ENCODE measurements at places on chromosomes 1 and 21.

DNA sequence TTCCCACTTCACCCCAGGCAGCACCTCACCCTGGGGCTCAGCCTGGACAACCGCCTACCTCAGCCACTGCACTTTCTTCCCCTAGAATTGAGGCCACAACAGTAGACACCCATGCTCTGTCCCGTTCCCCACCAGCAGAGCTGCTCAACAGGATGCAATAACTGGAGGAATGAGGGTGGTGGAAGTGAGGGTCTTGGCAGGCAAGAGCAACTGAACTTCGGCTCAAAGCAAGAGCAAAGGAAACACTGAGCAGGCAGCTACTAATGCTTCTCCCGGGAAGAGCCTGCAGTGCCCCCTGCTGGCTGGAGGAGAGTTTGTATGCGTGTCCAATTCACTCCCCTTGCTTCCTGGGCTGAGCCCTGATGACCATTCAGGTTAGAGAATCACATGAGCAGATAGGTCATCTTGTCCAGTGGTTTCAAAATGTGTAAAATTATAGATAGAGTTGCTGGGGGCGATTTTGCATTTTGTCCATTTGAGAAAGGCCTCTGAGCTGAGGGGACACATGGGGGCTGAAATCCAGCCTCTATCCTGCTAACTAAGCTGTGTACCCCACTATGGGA is 13.9 kb downstream of the NT5C1A start:
- DNase-seq = no peak

GRCh38 chr1:112133487-112133886 is 144.0 kb upstream of the KCND3 start:
- no peak for DNase-seq

GRCh38 chr21:31505975-31506374 is 153.5 kb upstream of the SOD1 start:
- DNase-seq = no peak

DNA sequence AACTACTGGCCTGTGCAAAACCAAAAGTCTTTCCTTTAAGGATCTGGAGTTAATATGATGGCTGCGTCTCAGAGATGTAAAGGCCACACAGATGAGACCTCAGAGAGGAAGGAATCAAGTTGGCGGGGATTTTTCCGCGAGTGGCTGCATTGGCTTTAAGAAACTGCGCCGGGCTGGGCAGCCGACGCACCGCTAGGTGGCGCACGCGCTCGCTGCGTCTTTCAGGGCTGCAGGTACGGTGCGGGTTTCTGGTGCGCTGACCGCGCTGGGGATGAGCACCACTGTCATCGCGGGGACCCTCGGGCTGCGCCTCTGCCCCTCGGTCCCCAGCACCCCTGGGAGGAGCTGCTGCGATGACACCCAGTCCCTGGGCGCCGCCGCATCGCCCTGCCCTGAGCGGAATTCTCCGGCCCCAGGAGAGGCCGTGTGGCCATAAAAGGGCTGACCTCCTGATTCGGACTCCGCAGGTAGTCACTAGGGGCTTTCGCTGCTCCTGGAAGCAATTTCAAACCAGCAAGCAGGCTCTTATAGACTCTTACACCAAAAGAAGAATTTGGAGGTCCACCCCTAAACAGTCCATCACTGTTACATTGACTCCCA is 241.0 kb downstream of the KCNJ6 start:
- peak; percentile 4 for DNase-seq

DNA sequence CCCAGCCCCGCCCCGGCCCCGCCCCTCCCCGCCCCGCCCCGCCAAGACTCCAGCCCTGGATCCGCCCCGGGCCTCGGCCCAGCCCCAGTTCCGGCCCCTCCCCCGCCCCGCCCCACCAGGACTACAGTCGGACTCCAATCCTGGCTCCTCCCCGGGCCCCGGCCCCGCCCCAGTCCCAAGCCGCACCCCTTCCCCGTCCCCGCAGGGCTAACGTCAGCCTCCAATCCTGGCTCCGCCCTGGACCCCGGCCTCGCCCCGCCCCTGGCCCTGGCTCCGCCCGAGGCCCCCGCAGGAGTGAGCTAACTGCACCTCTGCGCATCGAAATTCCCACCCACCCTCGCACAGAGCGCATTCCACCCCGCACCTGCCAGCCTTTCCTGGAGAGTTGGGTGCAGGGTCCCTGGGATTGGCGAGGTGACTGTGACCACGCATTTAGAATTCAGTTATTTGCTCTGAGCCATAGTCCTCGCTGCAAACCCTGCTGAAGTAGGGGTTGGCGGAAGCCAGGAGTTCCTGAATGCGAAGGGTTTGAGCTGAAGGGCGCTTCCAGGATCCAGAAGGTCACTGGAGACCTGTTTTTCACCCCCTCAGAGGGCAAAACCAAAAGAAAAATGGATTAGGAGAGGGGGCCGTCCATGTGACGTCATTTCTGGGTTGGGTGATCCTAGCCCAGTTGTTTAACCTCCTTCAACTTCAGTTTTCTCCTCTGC is 588 bp upstream of the IGSF8 start:
- peak; percentile 65 for DNase-seq

- no peak for DNase-seq
These were observed 140.5 kb upstream of the MAP1LC3C start for GRCh38 chr1:242139442-242139841.

DNA sequence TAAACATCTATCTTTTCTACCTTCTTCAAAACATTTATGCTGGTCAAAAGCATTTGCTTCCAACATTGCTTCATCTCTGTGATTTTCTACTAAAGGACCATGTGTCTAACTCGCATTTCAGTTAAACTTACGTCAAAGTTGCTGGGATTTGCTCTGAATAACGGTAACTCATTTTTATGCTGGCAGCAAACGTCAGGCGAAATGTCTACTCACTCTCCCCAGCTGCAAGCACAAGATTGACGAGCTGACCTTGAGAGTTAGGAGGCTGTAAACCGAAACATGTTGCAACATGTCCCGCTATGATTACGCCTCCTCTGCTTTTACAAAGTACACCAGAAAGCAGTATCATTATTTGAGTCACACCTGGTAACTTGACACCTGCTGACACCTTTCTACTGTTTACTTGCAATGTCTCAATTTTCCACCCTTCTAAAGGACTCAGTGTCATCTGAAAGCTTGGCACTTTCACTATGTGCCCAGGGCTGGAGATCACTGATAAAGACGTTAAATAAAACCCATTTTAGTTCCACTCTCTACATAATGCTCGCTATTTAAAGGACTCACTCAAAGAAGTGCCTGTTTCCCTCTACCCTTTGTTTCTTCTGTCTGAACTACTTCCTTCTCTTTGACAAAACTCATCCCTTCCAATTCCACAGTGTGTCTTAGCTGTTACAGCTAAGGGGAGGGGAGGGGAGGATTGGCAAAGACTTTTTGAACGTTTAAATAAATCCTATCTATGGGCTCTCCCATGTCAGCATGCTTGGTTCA is 111.9 kb downstream of the PTPN14 start:
- DNase-seq = no peak

GRCh38 chr1:238558156-238558555 is 667.4 kb upstream of the ZP4 start:
- peak; percentile 80 for DNase-seq

DNA sequence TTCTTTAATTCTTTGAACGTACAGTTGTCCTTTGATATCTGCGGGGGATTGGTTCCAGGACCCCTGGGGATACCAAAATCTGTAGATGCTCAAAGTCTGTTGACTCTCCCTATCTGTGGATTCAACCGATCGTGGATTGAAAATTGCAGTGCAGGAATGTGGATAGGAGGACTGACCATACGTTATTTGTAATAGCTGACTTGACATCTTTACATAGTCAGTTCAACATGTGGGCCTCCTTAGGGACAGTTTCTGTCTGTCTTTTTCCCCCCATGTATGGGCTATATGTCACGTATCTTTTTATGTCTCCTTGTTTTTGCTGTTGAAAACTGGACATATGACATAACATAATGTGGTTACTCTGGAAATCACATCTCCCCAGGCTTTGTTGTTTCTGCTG is 204.9 kb downstream of the DYRK1A start:
- no peak for DNase-seq

DNA sequence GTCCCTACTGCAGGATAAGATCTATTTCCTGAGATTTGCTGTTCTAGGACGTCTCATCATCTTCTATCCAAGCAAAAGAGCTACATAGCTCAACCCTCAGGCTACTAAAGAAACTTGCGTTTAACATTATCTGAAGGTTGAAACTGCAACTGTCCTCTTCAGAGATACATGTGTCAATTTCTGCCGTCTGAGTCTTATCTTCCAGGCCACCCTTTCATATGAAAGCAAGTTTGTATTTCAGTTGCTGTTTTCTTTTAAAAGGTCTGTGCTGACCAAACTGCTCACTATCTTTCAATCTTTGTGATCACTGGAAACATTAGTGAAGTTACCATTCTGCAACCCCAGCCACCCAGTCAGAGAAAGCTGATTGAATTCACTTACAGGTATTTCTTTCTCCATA is 108.6 kb upstream of the RAB3GAP2 start:
- DNase-seq = no peak

DNA sequence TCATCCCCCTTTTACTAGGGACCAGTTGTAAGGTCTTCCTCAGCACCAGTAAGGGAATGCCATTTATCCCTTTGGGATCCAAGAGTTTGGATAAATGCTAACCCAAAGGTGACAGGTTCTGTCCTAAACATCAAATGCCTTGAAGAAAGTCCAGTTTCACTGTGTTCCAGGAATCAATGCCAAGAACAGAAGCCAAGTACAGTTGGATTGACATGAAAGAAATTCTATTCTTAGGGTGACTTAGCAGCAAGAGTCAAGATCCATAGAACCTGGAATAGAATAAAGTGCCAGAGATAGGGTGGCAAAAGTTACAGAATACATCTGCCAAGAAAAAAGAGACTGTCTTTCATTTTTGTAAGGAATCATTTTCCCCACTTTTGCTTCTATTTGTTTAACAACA is 94.9 kb upstream of the ADAMTS5 start:
- DNase-seq = no peak

- no peak for DNase-seq
These were observed 228.8 kb upstream of the KAZN start for GRCh38 chr1:14369526-14370213.

- DNase-seq = no peak
These were observed 23.9 kb downstream of the ZNF362 start for GRCh38 chr1:33280091-33280661.

GRCh38 chr1:119731060-119731459 is 19.3 kb downstream of the PHGDH start:
- DNase-seq = no peak

DNA sequence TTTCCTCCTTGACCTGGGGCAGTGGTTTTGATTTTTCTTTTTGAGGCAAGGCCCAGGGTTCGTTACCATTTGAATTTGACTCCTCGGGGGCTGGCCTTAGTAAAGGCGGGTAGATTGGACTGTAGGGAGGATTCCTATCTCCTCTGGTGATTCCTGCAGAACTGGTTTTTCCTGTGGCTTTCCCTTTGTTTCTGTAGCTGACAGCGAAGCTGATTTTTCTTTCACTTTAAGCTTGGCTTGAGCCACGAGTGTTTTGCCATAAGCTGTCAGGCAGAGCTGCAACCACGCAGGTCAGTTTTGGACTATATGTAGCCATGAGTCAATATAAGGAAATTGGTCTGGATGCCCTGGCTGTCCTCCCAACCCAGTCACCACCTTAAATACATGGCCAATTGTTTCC is 28.7 kb upstream of the KCNJ15 start:
- no peak for DNase-seq

- DNase-seq = peak; percentile 85
These were observed 50.2 kb upstream of the WASF2 start for GRCh38 chr1:27539901-27540861.

GRCh38 chr1:173153503-173153902 is 53.6 kb downstream of the TNFSF4 start:
- no peak for DNase-seq

Measured in HS-5 (cell line).